GM12864 (cell line): ENCODE measurements at places on chromosomes 3 and 15.

DNA sequence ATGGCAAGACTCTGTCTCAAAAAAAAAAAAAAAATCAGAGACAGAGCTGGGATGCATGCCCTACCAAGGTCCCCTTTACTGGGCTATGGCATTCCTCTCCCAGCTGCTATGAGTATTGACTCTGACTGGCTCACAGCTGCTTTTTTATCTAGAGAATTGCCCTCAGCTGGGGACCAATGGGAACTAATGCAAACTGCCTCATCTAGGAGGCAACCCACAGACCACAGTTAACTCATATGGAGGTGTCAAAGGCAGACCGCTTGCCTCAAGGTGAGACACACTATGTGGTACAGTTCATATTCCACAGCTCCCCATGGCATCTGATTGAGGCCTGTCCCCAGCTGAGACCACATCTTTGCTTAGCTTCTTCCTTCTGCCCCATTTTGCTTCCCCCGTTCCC lies 183.5 kb upstream of the EOMES start:
- no peak for DNase-seq

DNA sequence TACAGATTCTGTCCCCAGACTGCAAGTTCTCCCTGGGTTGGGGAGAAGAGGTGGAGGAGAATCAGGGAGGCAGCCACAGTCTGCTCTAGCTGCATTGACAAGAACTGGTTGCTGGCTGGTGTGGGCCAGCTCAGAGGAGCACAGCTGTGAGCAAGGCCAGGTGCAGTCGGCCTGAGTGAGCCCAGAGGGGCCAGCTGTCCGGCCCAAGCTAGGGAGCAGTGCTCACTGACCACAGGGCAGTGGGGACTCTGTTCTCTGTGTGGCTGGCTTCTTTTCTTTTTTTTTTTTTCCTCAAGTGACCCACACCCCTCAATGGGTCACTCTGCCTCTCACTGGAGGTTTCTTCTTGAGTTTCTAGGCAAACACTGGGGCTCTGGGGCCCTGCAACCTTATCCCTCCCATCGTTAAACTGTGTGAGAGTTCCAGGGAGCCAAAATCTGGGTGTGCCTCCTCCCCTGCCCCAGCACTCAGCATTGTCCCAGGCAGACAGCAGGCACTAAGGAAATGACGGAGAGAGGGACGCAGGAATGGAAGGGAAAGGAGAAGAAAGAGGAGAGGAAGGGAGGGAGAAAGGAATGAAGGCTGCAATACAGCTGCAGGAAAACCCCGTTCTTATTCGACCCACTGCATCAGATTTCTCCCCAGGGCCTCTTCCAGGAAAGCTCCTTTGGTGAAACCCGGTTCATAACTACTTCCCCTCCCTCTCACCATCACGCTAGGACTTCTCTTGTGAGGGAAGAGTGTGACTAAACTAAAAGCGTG lies 37.7 kb upstream of the HES1 start:
- DNase-seq = no peak

- no peak for DNase-seq
Measured at GRCh38 chr3:112610121-112610520, 30.8 kb downstream of the CCDC80 start.

DNA sequence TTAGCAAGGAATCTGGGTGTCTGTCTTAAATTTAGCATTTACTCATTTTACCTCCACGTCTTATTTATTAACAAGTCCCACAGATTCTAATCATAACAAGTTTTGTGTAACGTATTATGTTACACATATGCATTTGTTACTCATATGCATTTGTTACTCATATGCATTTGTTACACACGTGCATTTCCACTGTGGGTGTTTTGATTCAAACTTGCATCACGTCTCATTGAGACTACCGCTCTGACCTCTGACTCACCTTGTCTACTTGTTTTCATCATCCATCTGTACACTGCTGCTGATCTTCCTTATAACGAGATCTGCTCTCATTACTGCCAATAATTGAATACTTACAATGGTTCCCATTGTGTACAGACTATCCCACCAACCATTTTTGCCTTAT lies 1141.4 kb downstream of the TBL1XR1 start:
- no peak for DNase-seq

DNA sequence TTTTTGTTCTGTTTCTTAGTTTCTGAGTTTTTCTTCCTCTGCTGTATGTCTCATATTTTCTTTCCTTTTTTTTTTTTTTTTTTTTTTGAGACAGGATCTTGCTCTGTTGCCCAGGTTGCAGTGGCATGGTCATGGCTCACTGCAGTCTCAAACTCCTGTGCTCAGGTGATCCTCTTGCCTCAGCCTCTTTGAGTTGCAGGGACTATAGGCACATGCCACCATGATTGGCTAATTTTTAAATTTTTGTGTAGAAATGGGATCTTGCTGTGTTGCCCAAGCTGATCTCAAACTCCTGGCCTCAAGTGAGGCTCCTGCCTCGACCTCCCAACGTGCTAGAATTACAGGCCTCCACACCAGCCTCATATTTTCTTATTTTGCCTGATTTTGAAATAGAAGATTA lies 51.9 kb downstream of the CTDSPL2 start:
- DNase-seq = no peak

GRCh38 chr3:5002174-5002870 lies 23.1 kb downstream of the BHLHE40 start:
- no peak for DNase-seq

DNA sequence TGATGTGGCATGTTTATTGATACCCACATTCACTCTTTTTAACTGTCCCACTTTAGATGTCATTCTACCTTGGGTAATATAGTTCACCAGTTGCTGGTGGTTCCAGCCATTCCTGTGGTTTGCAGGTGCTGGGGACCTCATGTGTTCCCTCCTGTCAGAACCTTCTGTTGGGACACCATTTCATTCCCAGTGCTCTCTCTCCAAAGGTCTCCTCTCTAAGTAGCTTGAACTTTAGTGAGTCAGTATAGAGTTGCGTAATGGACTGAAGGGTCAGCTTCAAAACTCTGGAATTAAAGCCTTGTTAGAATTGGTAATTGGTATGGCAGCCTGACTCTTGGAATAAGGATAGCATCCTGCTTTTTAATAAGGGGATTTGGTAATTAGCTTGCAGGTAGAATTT lies 108.5 kb downstream of the PLCL2 start:
- no peak for DNase-seq

GRCh38 chr3:67325231-67325630 lies 327.1 kb downstream of the KBTBD8 start:
- DNase-seq = no peak

DNA sequence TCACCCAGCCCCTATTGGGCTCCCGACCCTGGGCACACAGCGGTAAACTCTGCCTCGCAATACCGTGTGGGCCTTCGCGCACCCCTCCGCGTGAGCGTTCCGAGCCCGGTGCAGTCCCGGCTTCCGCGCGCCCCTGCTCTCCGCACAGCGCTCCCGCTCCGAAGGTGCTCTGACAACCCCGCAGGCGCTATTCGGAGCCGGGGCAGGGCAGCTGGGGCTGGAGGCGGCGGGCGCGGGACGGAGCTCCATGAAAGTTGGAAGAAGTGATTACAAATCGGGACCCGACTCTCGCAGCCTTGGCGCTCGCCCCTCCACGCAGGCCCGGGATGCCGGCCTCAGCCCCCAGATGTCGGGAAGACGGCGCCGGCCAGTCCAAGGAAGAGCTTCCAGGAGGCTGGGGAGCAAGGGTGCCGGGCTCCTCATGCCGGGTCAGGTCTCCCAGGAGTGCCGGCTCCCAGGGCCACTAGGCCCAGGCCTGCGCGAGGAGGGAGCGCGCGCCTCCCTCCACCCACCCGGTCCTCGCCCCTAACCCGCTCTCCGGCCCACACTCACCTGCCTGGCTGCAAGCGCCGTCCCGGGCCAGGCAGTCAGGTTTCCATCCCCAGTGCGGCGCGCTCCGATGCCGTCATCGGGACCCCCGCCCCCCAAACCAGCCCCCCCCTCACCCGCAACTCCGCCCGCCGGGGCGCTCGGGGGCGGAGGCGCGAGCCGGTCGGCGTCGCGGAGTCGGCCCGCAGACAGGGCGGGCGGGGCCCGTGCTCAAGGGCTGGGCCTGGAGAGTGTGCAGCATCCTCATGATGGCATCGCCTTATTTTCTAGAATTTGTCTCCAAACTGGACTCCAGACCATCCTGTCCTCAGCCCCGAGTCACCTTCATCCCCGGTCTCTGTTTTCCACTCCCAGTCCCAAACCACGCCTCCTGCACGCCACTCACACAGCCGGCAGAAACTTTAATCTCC lies at the start of gene KIF7:
Gene KIF7, minus strand, starts transcription at position 621 of the 959 bp plus-strand sequence. CDS start 2,537 bp downstream, outside the sequence.
- no peak for DNase-seq

DNA sequence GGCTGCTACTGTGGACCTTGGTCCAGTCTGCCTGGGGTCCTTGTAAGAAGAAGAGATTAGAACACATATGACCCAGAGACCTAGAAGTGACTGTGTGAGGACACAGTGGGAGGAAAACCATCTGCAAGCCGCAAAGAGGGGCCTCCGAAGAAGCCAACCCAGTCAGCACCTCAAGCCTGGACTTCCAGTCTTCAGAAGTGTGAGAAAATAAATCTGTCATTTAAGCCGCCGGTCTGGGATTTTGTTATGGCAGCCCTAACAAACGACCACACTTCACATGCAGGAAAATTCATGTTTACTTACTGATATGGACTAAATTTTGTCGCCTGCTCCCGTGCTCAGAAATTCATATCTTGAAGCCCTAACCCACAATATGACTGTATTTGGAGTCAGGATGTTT lies 44.4 kb upstream of the TMC3 start:
- DNase-seq = no peak

DNA sequence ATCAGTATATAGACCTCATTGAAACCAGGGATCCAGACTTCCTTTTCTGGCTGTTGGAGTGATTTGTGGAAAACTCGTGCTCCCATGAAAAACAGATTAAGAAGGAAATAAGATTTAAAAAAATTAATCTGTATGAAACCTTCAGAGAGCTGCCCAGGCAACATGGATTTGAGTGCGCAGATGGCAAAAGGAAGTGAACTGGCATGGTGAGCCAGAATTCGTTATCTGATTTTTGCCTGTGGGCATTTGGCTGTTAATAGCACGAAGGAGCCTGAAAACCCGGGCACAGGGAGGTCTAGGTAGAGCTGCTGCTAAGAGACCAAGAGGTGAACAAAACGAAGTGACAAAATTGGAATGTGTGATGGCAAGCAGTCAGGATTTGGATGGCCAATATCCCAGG lies 19.1 kb upstream of the SPINK8 start:
- no peak for DNase-seq

- no peak for DNase-seq
Measured at GRCh38 chr3:111112913-111113312, 41.3 kb downstream of the NECTIN3 start.

DNA sequence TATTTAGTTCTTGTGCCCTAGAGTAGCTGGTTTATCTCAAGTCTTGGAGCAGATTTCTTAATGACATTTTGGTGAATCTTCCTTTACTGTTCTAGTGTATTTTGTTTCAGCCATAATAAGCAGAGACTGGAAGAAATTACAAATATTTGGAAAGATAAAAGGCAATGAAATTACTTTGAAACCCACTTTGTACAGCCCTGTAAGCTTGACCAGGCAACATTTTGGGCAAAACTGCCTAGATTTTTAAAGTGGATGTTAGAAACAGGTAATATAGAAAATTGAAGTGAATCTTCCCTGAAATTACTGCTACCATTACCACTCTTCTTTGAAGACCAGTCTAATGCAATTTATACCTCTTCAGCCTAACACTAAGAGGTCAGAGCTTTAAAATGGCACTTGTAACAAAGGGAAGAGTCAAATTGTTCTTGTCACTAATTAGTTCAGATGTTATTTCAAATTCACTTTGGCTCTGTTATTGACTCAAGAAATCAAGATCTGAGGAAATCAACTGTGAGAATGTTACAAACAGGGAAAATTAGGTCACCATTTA lies 589.4 kb downstream of the NLGN1 start:
- no peak for DNase-seq

DNA sequence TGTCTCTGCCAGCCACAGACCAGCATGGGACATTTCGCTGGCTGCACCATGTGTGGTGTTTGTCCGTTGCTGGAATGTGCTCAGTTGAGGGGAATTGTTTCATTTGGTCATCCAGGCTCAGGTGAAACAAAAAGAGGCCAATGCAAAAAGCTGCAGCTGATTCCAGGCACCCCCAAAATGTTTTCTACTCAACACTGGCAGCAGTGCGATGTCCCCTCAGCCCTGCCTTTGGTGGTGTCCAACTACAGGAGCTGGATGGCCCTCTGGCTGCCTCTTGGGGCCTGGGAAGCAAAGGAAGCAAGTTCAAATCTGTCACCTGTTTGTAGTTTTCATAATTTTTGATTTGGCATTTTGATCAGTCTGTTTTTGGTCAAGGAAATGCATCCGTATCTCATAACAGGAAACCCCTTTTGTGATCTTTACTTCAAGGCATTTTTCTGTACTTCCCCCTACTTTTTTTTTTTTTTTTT lies 141.8 kb downstream of the EEFSEC start:
- no peak for DNase-seq

GRCh38 chr3:49377483-49377882 lies 19.3 kb upstream of the GPX1 start:
- peak; percentile 44 for DNase-seq

DNA sequence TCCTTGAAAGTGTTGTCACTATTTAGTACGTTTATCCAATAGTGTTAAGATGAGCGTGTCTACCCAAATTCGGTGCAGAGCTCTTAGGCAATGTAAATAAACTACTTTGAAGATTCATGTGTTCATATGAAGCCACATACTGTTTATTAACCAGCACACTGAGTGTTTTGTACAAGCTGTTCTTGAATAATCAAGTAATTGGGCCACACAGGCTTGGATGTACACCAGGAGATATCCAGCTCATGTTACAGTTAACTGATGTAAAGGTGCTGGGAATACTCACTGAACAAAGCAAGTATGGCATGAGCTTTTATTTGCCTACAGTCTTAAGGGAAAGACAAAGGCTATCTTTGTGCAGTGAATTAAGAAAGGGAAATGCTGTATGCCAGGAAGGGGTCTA lies 632 bp upstream of the DHX36 start:
- DNase-seq = no peak

DNA sequence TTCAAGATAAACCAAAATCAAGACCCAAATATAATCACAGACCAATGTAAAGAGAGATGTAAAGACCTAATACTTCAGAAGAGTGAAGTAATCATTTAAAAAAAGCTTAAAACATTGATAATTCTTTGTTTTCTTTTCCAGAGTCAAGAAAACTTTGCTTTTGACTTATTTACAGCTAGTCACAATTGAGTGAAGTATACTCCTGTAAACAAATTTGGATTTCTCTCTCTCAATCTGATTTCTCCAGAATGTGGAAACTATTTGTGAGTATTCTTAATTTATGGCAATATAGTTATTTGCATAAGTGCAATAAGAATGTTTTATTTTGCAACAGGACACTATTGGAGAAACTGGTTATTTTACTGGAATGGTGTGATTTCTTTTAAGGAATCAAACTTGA lies 43.7 kb upstream of the ZBTB20 start:
- DNase-seq = no peak

DNA sequence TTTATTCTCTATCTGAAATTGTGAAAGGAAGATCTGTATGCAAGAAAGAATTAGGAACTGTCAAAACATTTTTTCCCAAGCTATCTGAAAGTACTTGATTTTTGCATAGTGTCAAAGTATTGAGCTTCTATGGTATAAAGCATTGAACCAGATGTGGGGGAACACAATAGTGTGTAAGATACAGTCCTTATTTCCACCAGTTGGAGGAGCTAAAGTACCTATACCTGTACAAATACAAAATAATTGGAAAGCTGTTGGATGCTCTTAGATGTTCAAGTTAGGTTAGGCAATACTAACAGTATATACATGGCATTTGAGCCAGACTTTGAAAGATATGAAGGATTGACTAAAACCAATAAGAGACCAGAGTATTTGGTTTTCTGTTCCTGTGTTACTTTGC lies 148.4 kb downstream of the B3GALNT1 start:
- no peak for DNase-seq

GRCh38 chr3:50657816-50658215 lies 16.9 kb upstream of the DOCK3 start:
- DNase-seq = no peak

- DNase-seq = no peak
Measured at GRCh38 chr3:181623924-181624694, 87.6 kb upstream of the SOX2 start.
